ENCODE measurements at places on chromosomes 12 and 14.

- no peak for DNase-seq
Observed at GRCh38 chr12:66665435-66665985, 13.4 kb downstream of the GRIP1 start.

DNA sequence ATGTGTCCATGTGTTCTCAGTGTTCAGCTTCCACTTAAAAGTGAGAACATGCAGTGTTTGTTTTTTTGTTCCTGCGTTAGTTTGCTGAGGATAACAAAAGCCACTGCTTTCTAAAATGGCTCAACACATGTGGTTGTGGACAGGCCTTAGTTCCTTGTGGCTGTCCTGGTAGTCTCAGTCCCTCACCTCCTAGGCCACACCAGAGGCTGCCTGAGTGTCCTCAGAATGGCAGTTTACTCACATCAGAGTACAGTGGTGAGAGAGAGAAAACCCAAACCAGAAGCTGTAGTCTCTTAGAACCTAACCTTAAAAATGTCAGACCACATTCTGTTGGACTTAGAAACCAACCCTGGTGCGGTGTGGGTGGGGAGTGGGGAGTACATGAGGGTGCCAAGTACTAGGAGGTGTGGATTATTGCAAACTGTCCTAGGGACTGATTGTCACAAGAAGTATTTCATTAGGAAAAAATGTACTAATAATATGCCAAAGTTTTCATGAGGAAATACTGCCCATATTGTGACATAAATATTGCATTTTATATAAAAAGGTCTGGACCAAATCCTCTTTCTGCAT, 30.4 kb downstream of the NPAS3 start:
- no peak for DNase-seq

- no peak for DNase-seq
Observed at GRCh38 chr14:61710853-61711817, 15.8 kb downstream of the HIF1A start.

DNA sequence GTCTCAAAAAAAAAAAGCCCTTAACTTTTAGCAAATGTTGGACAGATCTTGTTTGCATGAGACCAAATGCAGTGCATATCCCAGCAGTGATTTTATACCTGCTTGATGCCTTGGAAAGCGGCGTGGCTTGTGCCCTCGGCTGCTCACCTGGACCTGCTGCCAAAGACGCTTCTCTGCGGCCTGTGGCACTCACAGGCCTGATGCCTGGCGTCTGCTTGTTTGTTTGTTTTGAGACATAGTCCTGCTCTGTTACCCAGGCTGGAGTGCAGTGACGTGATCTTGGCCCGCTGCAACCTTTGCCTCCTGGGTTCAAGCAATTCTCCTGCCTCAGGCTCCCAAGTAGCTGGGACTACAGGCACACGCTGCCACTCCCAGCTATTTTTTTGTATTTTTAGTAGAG, 5.2 kb downstream of the PGAM5 start:
- no peak for DNase-seq

GRCh38 chr14:81031488-81031887, 76.1 kb downstream of the TSHR start:
- no peak for DNase-seq

DNA sequence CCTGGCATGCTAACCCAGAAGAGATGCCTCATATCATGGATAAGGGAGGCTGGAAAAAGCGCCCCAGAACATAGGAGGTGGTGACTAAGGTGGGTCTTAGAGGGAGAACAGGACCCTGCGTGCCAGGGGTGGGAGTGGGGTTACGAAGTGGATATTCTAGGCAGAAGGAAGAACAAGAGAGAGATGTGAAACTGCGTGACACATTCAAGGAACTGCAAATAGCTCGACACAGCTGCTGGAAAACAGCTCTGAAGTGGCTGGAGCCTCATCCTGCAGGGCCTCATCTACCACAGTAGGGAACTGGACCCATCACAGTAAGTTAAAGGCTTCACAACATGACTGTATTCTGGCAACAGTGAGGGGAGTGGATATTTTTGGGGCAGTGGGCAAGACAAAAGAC, 61.1 kb downstream of the RNF34 start:
- DNase-seq: no peak

DNA sequence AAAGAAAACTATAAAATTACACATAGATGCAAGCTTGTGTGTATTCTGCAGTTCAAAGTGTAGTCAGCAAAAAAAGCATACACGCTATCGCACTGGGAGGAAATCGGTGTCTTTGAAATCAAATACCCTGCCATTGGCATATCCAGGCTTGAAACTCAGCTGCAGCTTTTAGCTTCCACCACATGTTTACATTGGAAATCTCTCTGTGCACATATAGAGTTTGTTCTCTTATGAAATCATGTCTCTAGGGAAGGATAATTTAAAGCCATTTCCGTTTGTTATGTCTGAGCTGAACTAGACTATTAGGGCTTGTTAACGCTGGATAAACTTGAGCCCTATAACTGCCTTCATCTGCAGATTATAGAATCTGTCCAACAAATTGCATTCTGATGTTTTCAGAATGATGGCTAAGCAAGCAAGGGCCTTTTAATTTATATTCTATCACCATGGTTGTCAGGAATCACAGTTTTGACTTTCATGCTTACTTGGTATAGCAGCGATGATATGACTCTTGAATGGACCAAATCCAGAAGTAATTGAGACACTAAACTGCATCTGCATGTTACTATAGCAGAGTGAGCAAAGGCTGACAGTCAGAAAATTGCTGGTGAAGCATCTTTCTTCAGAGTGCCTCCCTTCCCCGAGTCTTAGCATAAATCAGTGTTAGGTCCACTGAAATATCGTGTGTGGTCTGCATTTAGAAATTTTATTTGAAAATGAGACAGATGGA, 442.8 kb downstream of the ZFP36L1 start:
- DNase-seq: no peak

DNA sequence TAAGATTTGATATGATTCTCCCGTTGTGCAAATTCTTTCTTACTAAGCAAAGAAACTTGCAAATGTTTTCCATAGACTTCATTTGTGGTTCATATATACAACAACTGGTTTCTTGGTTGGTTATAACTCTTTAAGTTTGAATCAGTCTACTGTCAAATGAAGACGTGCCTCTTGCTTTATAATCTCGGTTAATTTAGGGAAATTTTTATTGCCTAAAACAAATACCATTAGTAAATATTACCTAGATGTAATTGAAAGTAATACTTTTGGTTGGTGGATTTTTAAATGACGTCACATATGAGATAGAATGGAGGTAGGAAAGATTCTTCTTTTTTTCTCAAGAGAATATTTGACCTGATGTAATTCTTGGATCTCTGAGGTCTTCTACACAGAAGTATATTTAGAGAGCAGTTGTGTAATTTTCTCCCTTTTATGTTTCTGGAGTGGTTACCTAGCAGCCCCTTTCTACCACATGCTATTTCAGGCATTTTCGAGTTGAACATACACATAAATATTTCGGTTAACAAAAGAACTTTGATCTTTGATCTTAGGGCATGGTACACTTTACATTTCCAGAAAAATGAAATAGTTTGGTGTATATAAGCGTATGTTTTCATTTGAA, 1.7 kb downstream of the ATF7IP start:
- no peak for DNase-seq

GRCh38 chr12:26705851-26706250, 127.1 kb downstream of the ITPR2 start:
- DNase-seq: no peak

DNA sequence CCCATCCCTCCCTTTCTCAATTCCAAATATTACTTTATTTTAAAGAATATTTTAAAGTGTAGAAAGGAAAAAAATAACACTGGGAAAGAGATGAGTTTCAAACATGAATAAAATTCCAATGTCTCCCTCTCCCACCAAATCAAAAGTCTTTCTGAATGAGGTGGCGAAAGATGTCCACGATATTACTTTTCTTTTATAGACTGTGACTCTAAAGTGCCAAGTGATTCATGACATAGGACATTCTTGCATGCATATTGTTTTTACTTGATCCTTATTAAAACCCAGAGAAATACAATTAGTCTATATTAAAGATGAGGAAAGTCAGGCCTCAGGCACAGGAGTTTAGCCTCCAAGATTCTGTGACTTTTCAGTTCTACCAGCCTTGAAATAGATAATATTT, 16.0 kb upstream of the LUM start:
- DNase-seq: no peak

DNA sequence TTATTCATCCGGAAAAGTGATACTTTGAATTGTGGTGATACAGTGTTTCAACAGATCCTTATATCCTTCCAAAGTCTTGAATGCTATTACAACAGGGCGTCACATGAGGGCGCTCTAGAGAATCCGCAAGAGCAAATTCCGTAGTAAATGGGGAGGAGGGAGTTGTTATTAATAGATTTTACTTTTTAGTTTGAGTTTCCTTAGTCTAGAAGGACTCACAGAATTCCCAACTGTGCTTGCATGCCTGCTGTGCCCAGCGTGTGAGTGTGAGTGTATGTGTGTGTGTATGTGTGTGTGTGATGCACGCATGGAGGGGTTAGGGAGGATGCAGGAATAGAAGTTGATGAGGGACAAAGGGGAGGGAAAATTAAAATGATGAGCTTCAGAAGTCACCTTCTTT, 375.3 kb downstream of the C12orf75 start:
- no peak for DNase-seq

- DNase-seq: no peak
Observed at GRCh38 chr12:15698377-15698871, 90.8 kb downstream of the EPS8 start.

- DNase-seq: no peak
Observed at GRCh38 chr14:49975276-49975675, 82.4 kb downstream of the ARF6 start.

DNA sequence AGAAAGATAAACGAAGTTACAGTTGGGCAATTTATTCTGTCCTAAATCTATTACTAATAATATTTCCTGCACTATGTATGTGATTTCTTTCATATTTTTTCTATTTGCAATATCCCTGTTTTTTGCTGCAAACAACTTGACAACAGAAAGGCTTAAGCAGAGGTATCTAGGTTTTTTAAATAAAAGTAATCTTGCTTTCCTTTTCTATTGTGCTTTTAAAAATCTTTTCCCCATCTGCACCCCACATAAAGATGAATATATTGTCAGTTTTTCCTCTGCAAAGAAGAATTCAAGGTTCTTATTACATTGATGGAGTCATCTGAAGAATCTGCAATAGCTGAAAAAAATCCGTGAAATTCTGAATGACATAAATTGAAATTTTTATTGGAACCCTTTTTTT, 502 bp upstream of the RALGAPA1 start:
- no peak for DNase-seq

- DNase-seq: no peak
Observed at GRCh38 chr12:25960143-25960542, 1.7 kb downstream of the RASSF8 start.

GRCh38 chr12:13595536-13596443, 385.6 kb downstream of the GRIN2B start:
- DNase-seq: no peak

DNA sequence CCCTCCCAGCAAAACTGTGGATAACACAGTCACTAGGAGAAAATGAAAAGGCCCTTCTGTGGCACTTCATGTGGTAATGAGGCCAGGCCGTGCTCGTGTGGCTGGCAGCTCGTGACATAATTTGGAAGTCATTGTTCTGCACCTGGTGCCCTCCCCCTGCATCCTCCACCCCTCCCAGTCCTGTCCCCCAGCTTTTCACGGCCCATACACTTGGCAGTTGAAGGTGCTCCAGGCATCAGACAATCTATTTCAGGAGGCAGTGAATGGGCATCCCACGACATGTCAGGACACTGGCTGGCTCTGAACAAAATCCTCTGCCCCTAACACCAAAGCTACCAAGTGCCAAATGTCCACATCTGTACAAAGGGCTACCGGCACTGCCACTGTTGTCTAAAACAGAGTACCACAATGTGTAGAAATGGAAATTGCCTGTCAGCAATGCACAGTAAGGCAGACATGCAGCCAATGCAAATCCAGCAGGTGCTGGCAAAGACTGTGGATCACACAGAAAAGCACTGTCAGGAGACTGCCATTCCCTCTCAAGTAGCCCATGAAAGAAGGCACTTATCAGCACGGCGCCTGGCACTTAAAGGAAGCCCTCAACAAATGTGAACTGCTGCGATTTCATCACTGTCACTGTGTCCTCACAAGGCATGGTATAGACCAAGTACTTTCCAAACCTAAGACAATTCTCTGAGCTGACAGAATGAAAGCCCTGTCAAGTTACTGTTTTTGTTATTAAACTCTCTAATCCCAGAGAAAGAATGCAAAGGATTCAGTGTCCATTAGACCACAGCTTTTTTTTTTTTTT, 39.1 kb downstream of the CORO1C start:
- DNase-seq: no peak

DNA sequence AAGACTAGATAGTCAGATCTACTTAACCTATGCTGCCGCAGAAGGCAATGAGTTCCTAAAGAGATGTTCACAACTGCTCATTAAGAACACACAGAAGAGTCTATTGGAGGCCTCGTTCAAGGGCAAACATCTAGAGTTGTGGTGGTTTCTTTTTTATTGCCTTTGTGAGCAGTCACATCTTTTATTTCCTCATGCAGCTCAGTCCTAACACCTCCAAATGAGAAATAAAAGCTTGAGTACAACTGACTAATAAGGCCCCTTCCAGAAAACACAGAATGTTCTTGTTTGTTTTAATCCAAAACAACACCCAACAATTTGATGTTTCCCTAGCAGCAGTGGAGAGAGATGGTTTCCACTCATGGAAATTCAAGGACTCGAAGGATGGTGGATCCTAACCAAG, 123.5 kb upstream of the NOS1 start:
- DNase-seq: no peak

DNA sequence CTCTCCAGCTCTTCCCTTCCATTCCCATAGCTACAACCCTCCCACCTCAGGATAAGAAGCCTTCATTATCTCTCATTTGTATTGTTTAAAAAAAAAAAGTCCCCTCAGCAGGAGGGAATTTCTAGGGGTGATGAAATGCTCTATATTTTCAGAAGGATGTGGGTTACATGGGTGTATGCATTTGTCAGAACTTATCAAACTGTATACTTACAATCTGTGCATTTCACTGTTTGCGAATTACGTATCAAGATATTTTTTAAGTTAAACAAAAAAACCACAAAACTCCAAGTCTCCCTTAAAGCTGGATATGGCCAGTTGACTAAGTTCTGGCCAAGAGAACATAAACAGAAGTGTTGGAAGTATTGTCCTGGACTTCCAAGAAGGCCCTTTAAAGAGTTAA, 2.0 kb upstream of the FKBP11 start:
- no peak for DNase-seq

GRCh38 chr12:130440411-130441080, 102.9 kb downstream of the PIWIL1 start:
- DNase-seq: no peak

DNA sequence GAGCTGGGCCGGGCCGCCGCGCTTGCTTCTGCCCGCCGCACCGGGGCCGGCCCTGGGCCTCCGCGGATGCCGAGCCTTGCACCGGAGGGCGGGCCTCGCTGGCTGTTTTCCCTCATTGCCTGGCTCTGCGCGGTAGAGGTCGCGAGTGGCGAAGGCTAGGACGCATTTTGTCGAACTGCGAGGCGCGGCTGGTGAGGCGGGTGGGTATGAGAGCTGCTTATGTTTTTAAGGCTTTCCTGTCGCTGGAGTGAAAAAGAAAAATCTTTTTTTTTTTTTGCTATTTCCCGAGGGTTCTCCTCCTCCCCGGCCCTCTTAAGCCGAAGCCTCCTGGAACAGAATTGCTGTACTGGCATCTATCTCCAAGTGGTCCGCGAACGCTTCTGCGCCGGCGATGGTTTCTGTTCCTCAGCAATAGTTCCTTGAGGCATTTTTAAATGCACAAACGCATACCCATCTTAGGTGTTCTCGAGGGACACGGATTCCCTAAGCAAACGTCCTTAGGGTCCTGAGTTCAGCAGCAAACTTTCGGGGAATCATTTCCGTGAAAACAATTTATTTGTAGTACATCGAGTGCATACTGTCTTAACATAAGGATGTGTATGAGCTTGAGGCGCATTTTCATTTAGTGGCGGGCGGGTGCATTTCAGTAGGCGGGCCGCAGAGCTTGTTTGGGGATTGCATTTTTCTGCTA, 631 bp downstream of the RESF1 start:
- no peak for DNase-seq

Measured in vagina (tissue), 2 donors.